Esophagus muscularis mucosa (tissue), 4 donors: ENCODE measurements at places on chromosomes 12 and 14. TPM values are rescaled to one million over a fixed set of nuclear protein-coding genes. Genes with fewer than 3 reads are reported as not detected.

DNA sequence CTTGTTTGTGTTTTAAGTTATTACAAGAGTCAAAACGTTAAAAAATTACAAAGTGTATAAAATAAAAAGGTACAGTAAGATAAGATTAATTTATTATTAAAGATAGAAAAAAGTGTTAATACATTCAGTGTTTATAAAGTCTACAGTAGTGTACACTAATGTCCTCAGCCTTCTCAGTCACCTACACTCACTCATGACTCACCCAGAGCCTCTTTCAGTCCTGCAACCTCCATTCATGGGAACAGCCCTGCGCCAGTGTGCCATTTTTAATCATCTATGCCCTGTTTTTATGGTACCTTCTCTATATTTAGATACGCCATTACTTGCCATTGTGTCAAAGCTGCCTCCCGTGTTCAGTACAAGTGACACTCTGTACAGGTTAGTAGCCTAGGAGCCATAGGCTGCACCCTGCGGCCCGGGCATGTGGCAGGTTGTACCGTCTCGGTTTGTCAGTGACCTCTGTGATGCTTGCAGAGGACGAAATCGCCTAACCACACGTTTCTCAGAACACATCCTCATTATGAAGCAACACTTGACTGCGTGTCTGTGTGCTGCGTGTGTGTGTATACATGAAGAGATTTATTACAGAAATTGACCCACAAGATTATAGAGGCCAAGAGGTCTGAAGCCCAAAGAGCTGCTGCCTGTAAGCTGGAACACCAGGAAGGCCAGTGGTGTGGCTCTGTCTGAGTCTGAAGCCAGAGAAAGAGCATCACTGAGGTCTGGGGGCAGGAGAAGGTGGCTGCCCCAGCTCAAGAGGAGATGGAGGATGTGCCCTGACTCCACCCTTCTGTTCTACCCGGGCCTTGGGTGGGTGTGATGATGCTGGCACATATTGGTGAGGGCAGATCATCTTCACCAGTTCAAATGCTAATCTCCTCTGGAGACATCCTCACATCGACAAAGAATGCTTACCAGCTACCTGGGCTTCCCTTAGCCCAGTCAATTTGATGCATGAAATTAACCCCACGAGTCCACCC lies 116.6 kb upstream of the C14orf180 start:
- peak; percentile 64 for DNase-seq

- no peak for DNase-seq
Observed at GRCh38 chr12:60278209-60278608, 682.4 kb downstream of the SLC16A7 start.

OS9 gene
- 141 TPM for total RNA-seq

DNA sequence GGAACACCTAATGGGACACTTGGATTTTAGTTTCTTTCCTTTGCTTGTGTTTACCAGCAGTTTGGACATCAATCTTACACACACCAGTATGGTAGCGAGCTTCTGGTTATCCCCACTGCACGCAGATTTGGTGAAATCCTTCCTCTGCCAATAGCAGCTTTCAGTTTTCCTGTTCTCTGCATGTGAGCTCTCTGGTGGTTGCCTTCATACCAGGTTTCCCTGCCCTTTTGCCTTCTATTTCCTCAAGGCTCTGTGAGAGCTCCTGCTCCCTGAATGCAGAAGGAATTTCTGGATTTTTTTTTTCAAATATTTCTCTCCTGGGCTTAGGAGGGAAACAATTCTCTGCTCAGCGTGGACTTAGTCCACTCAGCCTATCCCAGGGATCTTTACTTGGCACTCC lies 93.0 kb upstream of the CCDC91 start:
- DNase-seq: no peak

OLR1 gene
- 0.40 TPM for total RNA-seq

TIMELESS gene
- 2.5 TPM for total RNA-seq

- no peak for DNase-seq
Observed at GRCh38 chr14:64825509-64825908, 54.2 kb downstream of the SPTB start.

KRT77 gene
- total RNA-seq: not detected

- DNase-seq: no peak
Observed at GRCh38 chr14:89384023-89384422, 33.0 kb downstream of the FOXN3 start.

DNA sequence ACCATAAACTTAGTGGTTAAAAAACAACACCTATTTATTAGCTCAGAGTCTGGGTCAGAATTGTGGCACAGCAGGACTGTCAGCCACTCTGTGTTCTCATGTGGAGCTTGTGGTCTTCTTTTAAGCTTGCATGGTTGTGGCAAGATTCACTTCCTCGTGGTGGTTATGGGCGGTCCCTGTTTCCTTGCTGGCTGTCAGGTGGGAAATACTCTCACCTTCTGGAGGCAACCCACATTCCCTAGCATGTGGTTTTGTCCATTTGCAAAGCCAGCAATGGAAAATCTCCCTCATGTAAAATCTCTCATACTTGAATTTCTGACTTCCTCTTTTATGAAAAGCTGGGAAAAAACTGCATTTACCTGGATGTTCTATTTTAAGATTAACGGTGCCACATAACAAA lies 229.8 kb downstream of the ALX1 start:
- no peak for DNase-seq

SERPINA5 gene
- total RNA-seq: 2.1 TPM

SSPN gene
- total RNA-seq: 61.9 TPM

GRCh38 chr14:43587183-43587582 lies 919.9 kb downstream of the FSCB start:
- DNase-seq: no peak

SLC25A21 gene
- 3.3 TPM for total RNA-seq
